ENCODE measurements at places on chromosomes 16 and 17. TPM values are rescaled to one million over a fixed set of nuclear protein-coding genes. Genes with fewer than 3 reads are reported as not detected.

The EPOP gene
- total RNA-seq = 2.8 TPM

The OR1F1 gene
- not detected for total RNA-seq

The CCL14 gene
- total RNA-seq = not detected

The KRTAP9-2 gene
- total RNA-seq = not detected

The ABCC6 gene
- total RNA-seq = not detected

The CRHR1 gene
- not detected for total RNA-seq

The KRT12 gene
- not detected for total RNA-seq

The FBXO39 gene
- total RNA-seq = 0.67 TPM

- DNase-seq = peak; percentile 14
These were observed 44.3 kb downstream of the LCMT1 start for GRCh38 chr16:25155553-25156460.

- DNase-seq = no peak
These were observed 12.2 kb upstream of the CLEC18C start for GRCh38 chr16:70161350-70161749.

- DNase-seq = peak; percentile 75
These were observed 7.0 kb upstream of the MAF start for GRCh38 chr16:79607587-79607986.

DNA sequence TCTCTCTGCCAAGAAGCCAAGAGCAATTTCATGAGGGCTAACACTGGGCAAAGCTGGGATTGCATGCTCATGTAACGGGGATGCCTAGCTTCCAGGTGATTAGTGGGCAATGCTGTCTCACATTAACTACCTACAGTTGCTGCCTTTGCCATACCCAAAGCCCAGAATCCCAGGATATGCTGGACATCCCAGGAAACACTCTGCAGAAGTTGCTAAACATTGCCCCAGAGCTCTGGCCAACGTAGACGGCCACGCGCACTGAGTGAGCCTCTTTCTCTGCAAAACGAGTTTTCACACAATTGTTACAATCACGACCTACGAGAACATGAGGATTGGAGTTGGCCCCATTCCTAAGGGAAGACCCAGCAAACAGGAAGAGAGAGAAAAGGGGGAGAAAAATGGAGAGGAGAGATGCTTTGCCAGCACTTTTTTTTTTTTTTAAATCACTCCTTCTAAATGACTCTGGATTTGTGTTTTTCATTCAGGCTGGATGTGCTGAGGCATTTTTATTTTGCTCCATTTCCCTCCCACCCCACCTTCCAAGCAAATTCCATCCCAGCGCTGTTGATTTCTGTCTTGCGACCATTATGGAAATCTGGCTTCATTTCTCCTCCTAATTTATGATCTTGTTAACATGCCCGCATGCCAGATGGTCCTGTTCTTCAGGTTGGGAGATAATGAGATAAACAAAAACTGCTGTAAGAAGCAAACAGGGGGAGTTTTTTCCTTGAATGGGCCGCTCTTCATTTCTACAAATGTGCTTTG is 112.8 kb upstream of the DNAH9 start:
- no peak for DNase-seq

GRCh38 chr16:89456419-89456959 is 33.9 kb downstream of the ANKRD11 start:
- DNase-seq = no peak

DNA sequence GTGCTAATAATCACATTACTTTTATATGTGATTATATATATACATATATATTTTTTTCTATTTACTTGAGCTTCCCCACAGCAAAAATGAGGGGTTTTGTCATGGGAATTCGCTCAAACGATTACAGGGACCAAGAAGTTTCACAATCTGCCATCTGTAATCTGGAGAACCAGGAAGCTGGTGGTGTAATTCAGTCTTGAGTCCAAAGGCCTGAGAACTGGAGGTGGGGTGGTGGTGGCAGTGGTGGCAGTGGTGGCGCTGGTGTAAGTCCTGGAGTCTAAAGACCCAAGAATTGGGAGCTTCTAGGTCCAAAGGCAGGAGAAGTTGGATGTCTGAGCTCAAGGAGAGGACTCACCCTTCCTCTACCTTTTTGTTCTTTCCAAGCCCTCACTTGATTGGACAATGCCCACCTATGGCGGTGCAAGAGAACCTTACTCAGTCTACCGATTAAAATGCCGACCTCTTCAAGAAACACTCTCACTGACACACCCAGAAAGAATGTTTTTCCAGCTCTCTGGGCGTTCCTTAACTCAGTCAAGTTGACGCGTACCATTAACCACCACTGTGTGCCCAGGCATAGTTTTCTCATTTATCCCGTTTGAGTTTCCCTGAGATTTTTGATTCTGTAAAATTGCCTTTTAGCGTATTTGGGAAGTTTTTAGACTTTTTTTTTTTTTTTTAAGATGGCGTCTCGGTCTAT is 31.9 kb downstream of the POLR2A start:
- DNase-seq = no peak

- DNase-seq = no peak
These were observed 7.1 kb downstream of the ACE start for GRCh38 chr17:63483655-63484575.

DNA sequence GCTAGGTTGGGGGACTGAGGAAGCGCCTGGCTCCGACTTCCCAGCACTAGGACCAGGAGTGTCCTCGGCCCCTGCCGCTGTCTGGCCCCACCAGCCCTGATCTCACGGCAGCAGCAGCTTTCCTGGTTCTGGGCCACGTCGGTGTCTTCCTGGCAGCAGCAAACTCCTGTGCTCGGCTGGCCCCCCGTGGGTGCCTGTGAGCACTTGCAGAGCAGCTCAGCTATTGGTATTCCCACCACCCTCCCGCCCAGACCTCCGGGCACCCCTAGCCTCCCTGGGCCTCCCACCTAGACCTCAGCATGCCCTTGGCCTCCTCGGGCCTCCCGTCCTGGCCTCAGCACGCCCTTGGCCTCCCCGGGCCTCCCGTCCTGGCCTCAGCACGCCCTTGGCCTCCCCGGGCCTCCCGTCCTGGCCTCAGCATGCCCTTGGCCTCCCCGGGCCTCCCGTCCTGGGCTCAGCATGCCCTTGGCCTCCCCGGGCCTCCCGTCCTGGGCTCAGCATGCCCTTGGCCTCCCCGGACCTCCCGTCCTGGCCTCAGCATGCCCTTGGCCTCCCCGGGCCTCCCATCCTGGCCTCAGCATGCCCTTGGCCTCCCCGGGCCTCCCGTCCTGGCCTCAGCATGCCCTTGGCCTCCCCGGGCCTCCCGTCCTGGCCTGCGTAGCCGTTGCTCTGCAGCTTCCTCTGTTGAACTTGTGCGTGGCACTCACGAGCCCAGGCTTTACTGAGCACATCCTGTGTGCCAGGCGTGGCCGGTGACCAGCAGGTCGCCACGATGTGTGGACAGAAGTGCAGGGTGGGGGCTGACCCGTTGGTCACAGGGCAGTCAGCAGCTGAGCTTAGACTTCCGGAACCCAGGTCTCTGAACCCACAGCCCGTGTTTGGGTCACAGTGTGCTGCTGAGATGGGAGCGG is 51.8 kb upstream of the ACSF3 start:
- DNase-seq = no peak

- no peak for DNase-seq
These were observed 20.8 kb downstream of the ZNHIT3 start for GRCh38 chr17:36507266-36507665.

DNA sequence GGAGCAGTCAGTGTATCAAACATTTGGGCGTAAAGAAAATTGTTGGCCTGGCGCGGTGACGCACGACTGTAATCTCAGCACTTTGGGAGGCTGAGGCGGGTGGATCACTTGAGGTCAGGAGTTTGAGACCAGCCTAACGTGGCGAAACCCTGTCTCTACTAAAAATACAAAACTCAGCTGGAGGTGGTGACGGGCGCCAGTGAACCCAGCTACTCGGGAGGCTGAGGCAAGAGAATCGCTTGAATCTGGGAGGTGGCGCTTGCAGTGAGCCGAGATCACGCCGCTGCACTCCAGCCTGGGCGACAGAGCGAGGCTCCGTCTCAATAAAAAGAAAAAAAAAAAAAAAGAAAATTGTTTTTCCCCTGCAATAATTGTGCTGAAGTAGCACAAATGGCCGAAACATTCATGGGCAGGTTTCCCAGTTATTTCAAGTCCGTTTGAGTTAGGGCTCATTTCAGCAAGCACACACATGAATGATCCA is 1.4 kb downstream of the GCSH start:
- no peak for DNase-seq

Data from mammary epithelial cell (primary cell).